Fibroblast of the conjunctiva (primary cell): ENCODE measurements at places on chromosomes 6 and 20.

DNA sequence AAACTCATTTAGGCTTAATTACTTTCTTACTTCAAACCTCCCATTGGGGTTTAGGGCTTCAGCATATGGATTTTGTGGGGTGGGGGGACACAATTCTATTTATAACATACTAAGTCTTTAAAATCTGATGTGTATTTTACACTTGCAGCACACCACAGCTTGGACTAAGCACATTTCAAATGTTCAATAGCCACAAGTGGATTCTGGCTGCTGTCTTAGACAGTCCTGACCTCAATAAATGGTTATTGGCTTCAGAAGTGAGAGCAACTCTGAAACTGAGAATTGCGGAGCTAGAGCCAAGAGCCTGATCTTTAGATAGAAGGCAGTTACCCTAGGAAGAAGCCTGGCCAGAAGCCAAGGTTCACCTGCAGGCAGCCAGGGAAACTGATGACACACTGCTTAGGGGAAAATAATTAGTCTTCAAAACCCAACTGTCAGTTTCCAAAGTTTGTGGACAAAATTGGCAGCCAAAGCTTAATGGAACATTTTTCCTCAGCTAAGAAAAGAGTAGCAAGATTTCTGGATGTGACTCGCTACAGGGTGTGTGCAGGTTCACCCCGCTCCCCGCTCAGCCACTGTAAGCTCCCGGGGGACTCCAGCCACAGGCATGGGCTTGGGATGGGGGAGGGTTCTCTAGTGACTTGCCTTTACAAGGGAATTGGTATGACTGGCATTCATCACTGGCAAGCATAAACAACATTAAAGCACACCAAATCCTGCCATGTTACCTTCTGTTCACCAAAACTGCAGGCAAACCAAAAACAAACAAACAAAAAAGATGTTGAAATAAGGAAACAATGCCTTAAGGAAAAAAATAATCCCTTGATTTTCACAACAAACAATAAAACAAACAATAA lies 219.8 kb downstream of the TFAP2A start:
- no peak for DNase-seq

- DNase-seq = no peak
Observed at GRCh38 chr20:8360035-8360434, 228.0 kb downstream of the PLCB1 start.

- no peak for DNase-seq
Observed at GRCh38 chr20:4383961-4384360, 337.7 kb upstream of the PRND start.

DNA sequence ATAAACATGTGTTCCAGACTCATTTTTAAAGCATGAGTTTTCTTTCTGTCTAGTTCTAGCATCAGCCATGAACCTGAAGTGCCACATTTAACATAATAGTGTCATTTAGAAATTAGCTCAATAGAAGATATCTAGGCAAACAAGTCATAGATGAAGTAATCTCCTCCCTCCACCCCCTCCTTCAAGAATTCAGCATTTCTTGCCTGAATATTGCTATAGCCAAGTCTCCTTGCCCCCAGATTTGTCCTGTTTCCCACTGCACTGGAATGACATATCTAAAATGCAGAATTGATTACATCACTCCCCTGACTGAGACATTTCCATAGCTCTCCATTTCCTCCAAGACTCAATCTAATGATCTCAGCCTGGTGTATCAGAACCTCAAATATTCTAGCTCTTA lies 134.9 kb upstream of the BACH2 start:
- DNase-seq = no peak

GRCh38 chr6:52594221-52594620 lies 17.4 kb upstream of the TRAM2 start:
- no peak for DNase-seq

DNA sequence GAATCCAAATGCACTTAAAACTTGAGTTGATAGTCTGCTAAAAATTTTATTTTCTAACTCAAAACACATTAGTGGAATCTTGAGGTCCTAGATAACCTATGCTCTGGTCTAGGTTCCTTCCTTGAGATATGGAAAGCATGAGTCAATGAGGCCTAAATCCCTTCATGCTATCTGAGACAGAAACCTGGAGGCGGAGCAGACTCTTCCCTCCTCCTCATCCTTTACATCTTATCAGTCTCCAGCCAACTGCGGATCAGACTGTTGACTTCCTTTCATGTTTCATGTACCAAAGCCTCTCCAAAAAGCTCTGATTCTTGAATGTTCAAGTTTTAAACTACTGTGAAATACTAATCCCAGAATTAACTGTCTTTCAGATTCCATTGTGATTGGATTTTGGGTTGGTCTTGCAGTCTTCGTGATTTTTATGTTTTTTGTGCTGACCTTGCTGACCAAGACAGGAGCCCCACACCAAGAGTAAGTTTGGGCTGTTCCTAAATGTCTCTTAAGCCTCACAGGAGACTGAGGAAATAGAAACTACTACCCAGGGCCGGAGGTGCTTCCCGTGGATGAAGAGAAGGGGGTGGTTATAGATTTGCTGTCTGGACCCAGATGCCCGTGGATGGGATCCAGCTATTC lies 29.1 kb downstream of the MRAP2 start:
- DNase-seq = no peak

- no peak for DNase-seq
Observed at GRCh38 chr6:79202556-79202955, 31.9 kb downstream of the HMGN3 start.

DNA sequence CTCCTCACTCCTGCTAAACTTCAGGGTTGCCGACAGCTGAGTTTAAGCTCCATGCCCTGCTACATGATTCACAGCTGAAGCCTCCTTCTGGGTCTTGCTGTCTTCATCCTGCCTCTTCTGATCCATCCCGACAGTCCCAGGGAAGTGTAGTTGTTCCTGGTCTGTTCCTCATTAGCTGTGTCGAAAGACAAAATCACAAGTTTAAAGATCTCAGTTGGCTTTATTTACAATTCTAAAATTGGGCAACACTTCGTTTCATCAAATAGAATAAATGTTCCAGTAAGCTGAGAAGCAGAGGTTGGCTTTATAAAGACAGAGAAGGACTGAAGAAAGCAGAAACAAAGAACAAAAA lies 4.1 kb upstream of the SLC2A10 start:
- DNase-seq = peak; percentile 56

DNA sequence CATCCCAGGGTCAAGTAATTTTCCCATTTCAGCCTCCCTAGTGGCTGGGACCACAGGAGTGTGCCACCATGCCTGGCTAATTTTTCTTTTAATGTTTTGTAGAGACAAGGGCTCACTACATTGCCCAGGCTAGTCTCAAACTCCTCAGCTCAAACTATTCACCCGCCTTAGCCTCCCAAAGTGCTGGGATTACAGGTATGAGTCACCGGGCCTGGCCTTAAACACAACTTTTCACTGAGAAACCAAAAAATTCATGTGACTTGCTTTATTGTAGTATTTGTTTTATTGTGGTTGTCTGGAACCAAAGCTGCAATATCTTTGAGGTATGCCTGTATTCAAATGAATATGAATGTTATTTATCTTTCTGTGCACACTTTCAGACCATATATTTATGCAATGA lies 72.2 kb downstream of the RWDD2A start:
- DNase-seq = no peak

DNA sequence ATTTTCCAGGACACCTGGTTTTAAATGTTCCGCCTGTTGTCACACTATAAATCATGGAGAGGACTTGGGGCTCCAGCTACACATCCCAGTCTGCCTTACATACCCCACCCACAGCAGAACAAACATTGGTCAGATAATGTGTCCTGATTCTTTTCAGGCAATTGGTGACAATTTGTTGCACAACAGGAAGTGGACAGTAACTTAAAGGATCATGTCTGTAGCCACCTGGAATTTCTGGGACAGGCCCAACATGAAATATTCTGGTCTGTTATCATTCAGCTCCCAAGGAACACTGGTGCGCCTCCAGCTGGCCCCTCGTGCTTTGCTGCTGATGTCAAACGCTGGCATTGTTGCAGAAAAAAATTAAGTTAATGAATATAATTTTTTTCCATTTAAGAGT lies 117.2 kb downstream of the SOBP start:
- DNase-seq = no peak
